Lung (tissue), 17 donors: ENCODE measurements at places on chromosomes 12 and 14.

DNA sequence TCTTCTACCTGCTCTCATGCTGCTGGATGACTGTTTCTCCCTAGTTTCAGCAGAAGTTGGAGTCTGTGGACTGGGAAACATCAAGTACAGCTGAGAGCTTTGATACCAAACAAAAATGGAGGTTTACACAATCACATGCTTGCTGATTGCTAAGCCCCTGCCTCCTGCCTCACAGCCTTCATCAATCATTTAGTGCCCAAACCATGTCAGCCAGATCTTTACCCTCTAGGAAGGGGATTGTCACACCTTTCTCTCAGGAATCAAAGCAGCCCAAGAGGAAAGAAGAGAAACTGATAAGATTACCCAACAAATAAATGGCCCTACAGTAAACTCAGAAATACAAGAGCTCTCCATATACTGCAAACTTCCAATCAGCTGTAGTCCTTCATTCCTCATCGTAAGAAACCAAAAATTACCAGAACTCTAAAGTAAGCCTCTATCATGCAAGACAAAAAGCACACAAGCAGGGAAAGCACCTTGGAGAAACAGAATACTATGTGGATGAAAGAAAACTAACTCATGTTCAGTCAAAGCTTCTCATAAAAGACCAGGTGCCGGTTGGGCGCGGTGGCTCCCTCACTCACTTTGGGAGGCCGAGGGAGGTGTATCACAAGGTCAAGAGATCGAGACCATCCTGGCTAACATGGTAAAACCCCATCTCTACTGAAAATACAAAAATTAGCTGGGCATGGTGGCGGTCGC is 63.6 kb upstream of the RESF1 start:
- no peak overlapping the region for H3K4me3 ChIP-seq
- peaks cover 3% of the 10 kb centered on the region for H3K4me1 ChIP-seq
- no peak overlapping the region for H3K27ac ChIP-seq

GRCh38 chr12:58976146-58976545 is 55.8 kb upstream of the LRIG3 start:
- H3K36me3 ChIP-seq = no peaks in the 10 kb centered on the region
- H3K4me1 ChIP-seq = no peaks in the 10 kb centered on the region

DNA sequence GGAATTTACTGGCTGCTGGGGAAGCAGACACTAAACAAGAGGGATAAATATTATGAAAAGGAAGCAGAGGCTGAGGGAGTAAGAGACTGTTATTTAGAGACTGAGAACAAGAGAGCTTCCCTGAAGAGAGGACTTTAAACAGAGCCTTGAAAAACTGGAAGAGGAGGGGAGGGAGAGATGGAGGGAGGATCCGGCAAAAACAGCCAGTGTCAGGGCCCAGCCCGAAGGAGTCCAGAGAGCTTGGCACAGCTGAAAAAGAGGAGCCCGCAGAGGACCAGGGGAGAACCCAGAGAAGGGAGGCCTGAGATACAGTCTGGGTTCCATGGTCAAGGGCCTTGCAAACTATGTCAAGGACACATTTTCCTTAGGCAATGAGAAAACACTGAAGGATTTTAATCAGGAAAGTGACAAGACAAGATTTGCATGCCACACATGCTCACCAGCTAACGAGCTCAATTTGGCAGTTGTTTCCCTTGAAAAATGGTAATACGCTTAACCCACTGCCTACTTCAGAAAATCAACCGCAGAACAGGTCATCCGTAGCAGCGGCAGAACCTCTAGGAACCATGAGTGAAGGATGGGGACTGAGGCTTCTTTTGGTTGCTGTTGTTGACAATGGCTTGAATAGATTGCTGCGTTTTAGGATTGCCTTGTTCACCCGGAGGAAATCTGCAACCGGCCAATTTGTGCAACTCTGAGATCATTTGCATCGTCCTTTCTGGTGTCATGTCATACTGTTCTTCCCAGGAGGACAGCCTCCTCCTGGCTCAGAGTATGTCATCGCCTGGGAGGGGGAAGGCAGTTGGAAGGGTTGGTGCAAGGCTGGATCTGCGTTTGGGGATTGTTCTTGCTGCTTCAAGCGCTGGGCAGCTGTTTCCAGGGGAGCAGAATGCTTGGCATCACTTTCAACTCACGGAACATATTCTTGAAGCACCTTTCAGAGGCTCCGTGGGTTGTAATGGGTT is 108.2 kb downstream of the PRMT8 start:
- H3K27ac ChIP-seq = no peak overlapping the region
- H3K27me3 ChIP-seq = no peaks in the 10 kb centered on the region
- no peak overlapping the region for H3K4me3 ChIP-seq
- DNase-seq = no peak
- no peaks in the 10 kb centered on the region for H3K36me3 ChIP-seq

- no peak overlapping the region for H3K4me3 ChIP-seq
- H3K27ac ChIP-seq = peak overlapping the region; percentile 56
- H3K4me1 ChIP-seq = peaks cover 26% of the 10 kb centered on the region
- no peaks in the 10 kb centered on the region for H3K36me3 ChIP-seq
- DNase-seq = no peak
Observed at GRCh38 chr12:46386877-46387629, 14.5 kb upstream of the SLC38A2 start.

GRCh38 chr12:64892561-64892960 is 68.1 kb downstream of the TBC1D30 start:
- DNase-seq = no peak
- no peaks in the 10 kb centered on the region for H3K4me1 ChIP-seq
- no peak overlapping the region for H3K4me3 ChIP-seq
- H3K27me3 ChIP-seq = no peaks in the 10 kb centered on the region
- H3K27ac ChIP-seq = no peak overlapping the region
- no peaks in the 10 kb centered on the region for H3K36me3 ChIP-seq
